WTC11 (cell line): ENCODE measurements at places on chromosomes 5 and 9. TPM values are rescaled to one million over a fixed set of nuclear protein-coding genes. Genes with fewer than 3 reads are reported as not detected.

The DTWD2 gene
- 10.3 to 13.1 TPM (median 10.4 TPM) in 3 replicates for total RNA-seq

The PAEP gene
- not detected in 3 replicates for total RNA-seq

The HAVCR2 gene
- total RNA-seq, result 0.21 to 0.33 TPM (median 0.25 TPM) in 3 replicates

The ELOVL7 gene
- 7.1 to 8.5 TPM (median 7.8 TPM) in 3 replicates for total RNA-seq

- H3K27ac ChIP-seq, result no peak overlapping the region
- H3K4me3 ChIP-seq, result no peak overlapping the region
- DNase-seq, result no peak
These were observed 25.5 kb downstream of the CWC27 start for GRCh38 chr5:64794053-64794770.

DNA sequence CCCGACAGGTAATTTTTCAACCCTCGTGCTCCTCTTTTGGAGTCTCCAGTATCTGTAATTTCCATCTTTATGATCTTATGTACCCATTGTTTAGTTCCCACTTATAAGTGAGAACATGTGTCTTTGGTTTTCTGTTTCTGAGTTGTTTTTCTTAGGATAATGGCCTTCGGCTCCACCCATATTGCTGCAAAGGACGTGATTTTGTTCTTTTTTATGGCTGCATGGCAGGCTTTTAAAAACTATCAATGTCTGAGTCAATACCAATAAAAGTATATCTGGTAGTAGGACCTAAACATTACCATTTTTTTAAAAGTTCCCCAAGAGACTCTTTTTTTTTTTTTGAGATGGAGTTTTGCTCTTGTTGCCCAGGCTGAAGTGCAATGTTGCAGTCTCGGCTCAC, 3.9 kb upstream of the SLC26A2 start:
- no peaks in the 10 kb centered on the region for H3K36me3 ChIP-seq
- peaks cover 5% of the 10 kb centered on the region; the same call in 1 of the 2 replicates for H3K27me3 ChIP-seq
- no peak overlapping the region for H3K27ac ChIP-seq
- H3K4me1 ChIP-seq, result peaks cover 15% of the 10 kb centered on the region
- H3K4me3 ChIP-seq, result no peak overlapping the region

DNA sequence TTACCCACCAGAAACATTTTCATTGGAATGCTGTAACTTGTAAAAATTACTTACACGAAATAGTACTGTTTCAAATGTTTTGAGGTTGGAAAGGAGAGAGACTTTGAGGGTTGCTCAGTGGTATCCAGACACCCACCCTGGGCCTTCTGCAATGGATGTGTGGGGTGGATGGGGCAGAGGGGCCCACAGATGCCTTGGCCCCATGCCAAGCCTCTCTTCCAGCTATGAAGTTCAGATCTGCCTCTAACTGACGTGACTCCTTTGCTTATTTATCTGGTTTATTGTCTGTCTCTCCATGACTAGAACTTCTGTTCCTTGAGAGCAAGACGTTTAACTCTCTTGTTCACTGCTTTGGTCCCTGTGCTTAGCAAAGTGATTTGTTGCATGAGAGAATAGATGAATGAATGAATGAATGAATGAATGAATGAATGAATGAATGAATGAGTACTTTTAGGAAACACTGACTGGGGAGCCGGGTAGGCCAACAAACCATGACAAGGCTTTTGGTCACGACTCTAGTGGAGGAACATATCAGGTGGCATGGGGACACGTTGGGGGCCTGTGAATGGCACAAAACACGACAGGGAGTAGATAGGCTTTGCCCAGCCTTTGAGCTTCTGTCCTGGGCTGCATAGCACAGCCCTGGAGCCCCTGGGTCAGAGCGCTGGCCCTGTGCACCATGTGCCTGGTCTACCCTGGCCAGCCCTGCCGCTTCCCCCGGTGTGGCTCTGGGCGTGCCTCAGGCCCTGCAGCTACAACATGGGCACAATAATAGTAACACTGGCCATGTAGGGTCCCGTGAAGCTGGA, 31.8 kb downstream of the AK8 start:
- no peak for DNase-seq
- H3K36me3 ChIP-seq, result no peaks in the 10 kb centered on the region
- no peaks in the 10 kb centered on the region; the same call in 1 of the 2 replicates for H3K27me3 ChIP-seq
- H3K4me1 ChIP-seq, result peaks cover 18% of the 10 kb centered on the region
- no peak overlapping the region for H3K4me3 ChIP-seq

- H3K27ac ChIP-seq, result no peak overlapping the region
- no peak overlapping the region for H3K4me3 ChIP-seq
- no peaks in the 10 kb centered on the region for H3K4me1 ChIP-seq
- no peaks in the 10 kb centered on the region for H3K27me3 ChIP-seq
- H3K36me3 ChIP-seq, result no peaks in the 10 kb centered on the region
These were observed 22.2 kb downstream of the MROH2B start for GRCh38 chr5:41048986-41049385.

DNA sequence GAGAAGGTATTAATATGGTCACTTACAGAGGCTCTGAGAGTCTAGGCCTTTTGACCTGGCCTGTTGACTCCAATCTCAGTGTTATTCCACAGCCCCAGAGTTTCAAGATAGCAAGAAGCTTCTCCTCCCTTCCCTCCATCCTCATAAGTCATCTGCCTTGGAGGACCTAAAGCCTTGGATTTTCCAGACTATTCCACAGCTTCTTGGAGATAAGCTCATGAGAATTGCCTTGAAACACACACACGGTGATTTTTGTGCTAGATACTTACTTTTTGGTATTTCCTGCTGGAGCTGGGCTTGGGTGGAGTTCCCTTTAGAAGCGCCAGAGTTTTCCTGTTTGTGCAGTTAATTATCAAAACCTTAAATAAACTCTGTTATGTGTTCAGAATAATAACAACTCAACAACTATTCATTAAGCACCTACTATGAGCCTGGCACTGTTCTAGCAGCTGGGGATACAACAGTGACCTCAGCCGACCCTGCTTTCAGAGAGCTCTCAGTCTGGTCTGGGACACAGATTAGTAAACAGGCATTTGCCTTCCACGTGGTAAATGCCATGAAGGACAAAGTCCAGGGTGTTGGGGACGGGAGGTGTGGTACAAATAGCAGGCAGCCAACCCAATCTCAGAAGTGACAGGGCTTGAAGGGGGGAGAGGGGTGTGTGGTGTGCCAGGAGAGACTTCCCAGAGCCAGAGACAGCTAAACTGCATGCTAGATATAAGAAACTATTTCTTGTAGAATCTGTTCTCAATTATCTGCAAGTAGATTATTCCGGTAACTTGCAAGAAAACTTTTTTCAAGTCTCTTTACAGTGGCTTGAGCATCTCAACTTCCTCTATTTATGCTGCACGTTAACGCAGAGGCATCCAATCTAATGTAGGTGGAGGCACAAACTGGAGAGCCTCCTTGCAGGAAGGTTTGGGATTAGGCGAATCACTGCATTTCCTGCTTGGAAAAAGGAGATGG, 55.9 kb upstream of the KLF9 start:
- H3K36me3 ChIP-seq, result no peaks in the 10 kb centered on the region
- H3K4me1 ChIP-seq, result peaks cover 13% of the 10 kb centered on the region
- no peak overlapping the region for H3K4me3 ChIP-seq

DNA sequence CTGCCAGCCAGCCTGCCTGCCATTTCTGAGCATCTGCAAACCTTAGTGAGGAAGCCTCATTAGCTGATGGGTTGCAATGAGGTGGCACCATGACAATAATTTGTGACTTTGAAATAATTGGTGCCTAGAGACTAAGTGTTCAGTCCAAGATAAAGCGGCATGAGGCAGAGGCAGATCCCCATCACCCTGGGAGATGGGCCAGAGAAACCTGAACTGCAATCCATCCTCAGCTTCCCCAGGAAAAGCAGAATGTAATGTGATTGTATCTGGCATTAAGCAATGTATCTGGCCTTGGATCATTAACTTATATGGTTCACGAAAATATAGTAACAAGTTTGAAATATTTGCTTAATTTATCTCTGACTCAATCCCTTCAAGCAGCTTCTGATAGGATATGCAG, 101.0 kb downstream of the SPOCK1 start:
- H3K4me1 ChIP-seq, result no peaks in the 10 kb centered on the region
- DNase-seq, result no peak
- no peaks in the 10 kb centered on the region for H3K27me3 ChIP-seq
- no peak overlapping the region for H3K4me3 ChIP-seq
- no peak overlapping the region for H3K27ac ChIP-seq
- H3K36me3 ChIP-seq, result no peaks in the 10 kb centered on the region

- H3K4me3 ChIP-seq, result no peak overlapping the region
- no peaks in the 10 kb centered on the region for H3K36me3 ChIP-seq
- no peaks in the 10 kb centered on the region for H3K27me3 ChIP-seq
- no peak overlapping the region for H3K27ac ChIP-seq
- no peak for DNase-seq
These were observed 236.3 kb downstream of the NSG2 start for GRCh38 chr5:174281855-174282254.
